ENCODE measurements at places on chromosomes 11 and 22. TPM values are rescaled to one million over a fixed set of nuclear protein-coding genes. Genes with fewer than 3 reads are reported as not detected.

KCNQ1OT1 gene
- total RNA-seq = 0.42 TPM

OVOL1 gene
- total RNA-seq = not detected

GPR83 gene
- 0.06 TPM for total RNA-seq

BAIAP2L2 gene
- total RNA-seq = 0.26 TPM

LARGE1 gene
- 46.1 TPM for total RNA-seq

- no peak for DNase-seq
- H3K36me3 ChIP-seq = no peaks in the 10 kb centered on the region
- H3K27me3 ChIP-seq = no peaks in the 10 kb centered on the region
Measured at GRCh38 chr11:72782081-72782920, 11.5 kb downstream of the STARD10 start.

DNA sequence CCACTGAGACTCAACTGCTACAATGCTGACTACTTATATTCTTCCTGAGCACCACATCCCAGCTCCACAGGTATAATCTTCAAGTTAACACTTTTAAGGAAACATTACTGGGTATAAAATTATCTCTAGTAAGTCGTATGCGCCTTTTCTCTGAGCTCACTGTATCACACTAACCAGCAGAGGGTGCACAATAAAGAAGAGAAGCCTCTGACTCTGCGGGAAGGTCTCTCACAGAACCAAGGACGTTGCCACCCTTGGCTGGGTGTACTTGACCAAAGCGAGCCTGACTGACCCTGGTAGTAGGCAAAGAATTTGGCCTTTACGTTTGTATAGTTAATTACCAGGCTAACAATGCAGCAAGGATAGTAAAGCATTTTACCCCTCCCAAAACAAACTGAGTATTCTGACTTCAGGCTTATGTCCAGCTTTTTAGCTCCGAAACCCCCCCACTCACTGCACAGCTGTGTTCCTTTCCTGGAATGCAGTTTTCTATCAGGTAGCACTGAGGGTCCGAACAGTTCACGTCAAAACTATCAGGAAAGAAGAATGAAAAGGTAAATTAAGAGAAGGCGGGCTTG, at the start of gene BTBD18:
Gene BTBD18 (minus strand): TSS at position 144 of the 578 bp plus-strand sequence. CDS start 631 bp downstream, outside the sequence.
- no peaks in the 10 kb centered on the region for H3K27me3 ChIP-seq
- peaks cover 31% of the 10 kb centered on the region for H3K36me3 ChIP-seq
- no peaks in the 10 kb centered on the region for H3K4me1 ChIP-seq
- H3K4me3 ChIP-seq = no peak within 1 kb of the TSS
- H3K27ac ChIP-seq = no peak within 1 kb of the TSS

DNA sequence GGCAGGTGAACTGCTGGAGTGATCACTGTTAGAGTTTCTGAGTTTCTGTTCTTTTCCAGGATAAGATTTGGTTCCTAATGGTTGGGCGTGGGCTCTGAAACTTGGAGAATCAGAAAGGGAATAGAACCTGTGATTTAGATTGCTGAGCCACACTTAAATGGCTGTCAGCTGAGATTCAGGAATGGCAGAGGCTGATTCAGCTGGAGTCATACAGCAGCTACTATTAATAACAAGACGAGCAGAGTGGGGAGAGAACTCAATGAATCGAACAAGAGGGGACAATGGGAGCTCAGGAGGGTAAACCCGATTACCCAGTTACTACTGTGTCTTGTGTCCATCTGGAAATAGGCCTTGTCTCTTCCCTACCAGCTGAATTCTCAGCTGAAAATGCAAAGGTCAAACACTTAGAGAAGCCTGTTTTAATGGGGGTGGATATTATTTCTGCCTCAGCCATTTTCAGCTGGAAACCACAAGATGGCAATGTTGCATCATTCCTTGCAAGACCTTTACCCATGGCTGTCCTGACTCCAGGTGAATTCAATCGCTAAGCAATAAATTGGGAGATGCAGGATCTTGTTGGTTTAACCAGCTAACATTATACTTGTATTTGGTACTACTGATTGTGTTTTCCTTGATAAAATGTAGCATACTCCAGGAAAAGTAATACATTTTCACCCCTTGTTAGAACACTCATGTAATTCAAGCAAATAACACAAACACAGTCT, 104.5 kb upstream of the RAG2 start:
- H3K36me3 ChIP-seq = no peaks in the 10 kb centered on the region
- H3K4me1 ChIP-seq = no peaks in the 10 kb centered on the region
- DNase-seq = no peak
- no peaks in the 10 kb centered on the region for H3K27me3 ChIP-seq

- no peak overlapping the region for H3K4me3 ChIP-seq
- no peaks in the 10 kb centered on the region for H3K4me1 ChIP-seq
- DNase-seq = no peak
- H3K27ac ChIP-seq = no peak overlapping the region
- no peaks in the 10 kb centered on the region for H3K27me3 ChIP-seq
- H3K36me3 ChIP-seq = no peaks in the 10 kb centered on the region
Measured at GRCh38 chr22:39383841-39384625, 15.5 kb upstream of the TAB1 start.

- DNase-seq = no peak
- H3K36me3 ChIP-seq = peaks cover 8% of the 10 kb centered on the region
- H3K27me3 ChIP-seq = no peaks in the 10 kb centered on the region
- no peak overlapping the region for H3K4me3 ChIP-seq
- no peaks in the 10 kb centered on the region for H3K4me1 ChIP-seq
- H3K27ac ChIP-seq = no peak overlapping the region
Measured at GRCh38 chr22:30015229-30015797, 65.0 kb upstream of the HORMAD2 start.

GRCh38 chr11:132186699-132187098, 816.3 kb downstream of the NTM start:
- H3K27ac ChIP-seq = no peak overlapping the region
- no peak overlapping the region for H3K4me3 ChIP-seq
- no peak for DNase-seq
- no peaks in the 10 kb centered on the region for H3K36me3 ChIP-seq
- no peaks in the 10 kb centered on the region for H3K4me1 ChIP-seq

GRCh38 chr11:113174882-113175281, 139.5 kb upstream of the TTC12 start:
- no peaks in the 10 kb centered on the region for H3K36me3 ChIP-seq
- H3K4me3 ChIP-seq = no peak overlapping the region
- H3K27ac ChIP-seq = no peak overlapping the region
- H3K4me1 ChIP-seq = no peaks in the 10 kb centered on the region

GRCh38 chr11:110763249-110764011, 51.2 kb upstream of the ARHGAP20 start:
- H3K27ac ChIP-seq = no peak overlapping the region
- no peaks in the 10 kb centered on the region for H3K36me3 ChIP-seq
- DNase-seq = no peak
- no peaks in the 10 kb centered on the region for H3K4me1 ChIP-seq
- no peaks in the 10 kb centered on the region for H3K27me3 ChIP-seq

DNA sequence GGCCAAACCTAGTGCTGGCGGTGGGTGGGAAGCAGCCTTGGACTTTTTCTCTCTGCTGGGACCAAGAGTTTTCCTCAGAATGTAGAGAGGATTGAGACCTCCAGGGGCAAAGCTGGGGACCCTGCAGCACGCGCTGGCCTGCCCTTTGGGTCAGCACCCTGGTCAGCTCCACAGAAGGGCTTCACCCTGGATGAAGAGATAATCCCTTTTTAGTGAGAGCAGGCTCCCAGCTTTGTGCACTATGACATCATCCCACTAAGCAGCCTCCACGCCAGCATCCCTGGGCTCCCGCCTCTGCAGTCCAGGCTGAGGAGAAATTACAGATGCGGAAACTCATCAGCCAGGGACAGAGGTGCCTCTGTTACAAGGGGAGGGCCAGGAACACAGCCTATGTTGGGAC, 23.5 kb downstream of the DRICH1 start:
- no peak overlapping the region for H3K27ac ChIP-seq
- no peaks in the 10 kb centered on the region for H3K4me1 ChIP-seq
- H3K4me3 ChIP-seq = no peak overlapping the region
- no peak for DNase-seq

DNA sequence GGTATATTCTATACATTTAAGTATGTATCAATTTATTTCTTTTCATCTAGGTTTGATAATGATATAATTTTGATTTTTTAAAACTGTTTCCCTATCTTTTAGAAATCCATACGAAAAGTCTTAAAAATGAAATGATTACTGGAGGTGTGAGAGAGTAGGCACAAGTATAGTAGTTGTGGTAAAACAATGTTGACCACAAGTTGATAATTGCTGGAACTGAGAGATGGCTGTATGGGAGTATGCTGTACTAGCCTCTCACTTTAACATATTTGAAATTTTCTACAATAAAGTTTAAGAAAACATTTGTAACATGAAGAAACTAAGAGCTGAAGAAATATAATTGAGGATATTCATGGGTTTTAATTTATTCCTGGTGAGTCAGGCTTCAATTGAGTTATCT, 30.0 kb downstream of the FSHB start:
- no peak overlapping the region for H3K4me3 ChIP-seq
- no peaks in the 10 kb centered on the region for H3K36me3 ChIP-seq
- H3K27ac ChIP-seq = no peak overlapping the region

- H3K4me1 ChIP-seq = no peaks in the 10 kb centered on the region
- H3K27me3 ChIP-seq = no peaks in the 10 kb centered on the region
- no peak overlapping the region for H3K27ac ChIP-seq
- DNase-seq = no peak
Measured at GRCh38 chr11:116413301-116414242, 359.2 kb downstream of the BUD13 start.

DNA sequence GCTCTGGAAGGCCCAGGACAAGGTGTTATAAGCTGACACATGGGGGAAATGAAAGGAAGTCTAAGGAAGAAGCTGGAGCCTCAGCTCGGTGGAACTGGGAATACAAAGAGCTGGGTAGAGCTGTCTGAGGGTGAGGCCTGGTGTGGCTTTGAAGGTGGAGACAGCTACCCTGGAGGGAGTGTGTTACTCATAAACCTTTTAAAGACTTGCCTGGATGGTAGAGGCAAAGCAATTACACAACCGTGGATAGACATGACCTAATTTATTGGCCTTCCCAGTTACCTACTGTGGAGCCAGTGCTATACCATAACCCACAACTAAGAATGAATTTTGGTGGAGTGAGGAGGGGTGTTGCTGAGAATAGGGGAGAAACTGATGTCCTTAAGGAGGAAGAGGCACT, 22.6 kb downstream of the EXPH5 start:
- DNase-seq = no peak
- H3K36me3 ChIP-seq = no peaks in the 10 kb centered on the region
- H3K4me3 ChIP-seq = no peak overlapping the region
- H3K27ac ChIP-seq = no peak overlapping the region

DNA sequence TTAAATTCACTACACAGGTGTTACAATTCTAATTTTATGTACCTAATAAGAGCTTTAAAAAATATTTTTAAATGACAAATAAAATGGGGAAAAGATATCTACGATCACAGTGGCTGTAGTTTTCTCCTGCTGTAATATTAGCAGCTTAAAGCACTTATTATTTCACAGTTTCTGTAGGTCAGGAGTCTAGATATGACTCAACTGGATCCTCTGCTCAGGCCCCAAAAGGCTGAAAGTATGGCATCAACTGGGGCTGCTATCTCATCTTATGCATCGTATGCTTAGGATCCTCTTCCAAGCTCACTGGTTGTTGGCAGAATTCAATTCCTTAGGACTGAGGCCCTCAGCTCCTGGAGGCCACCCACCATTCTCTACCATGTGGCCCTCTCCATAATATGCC, 12.8 kb downstream of the FBXO3 start:
- peaks cover 95% of the 10 kb centered on the region for H3K36me3 ChIP-seq
- no peak overlapping the region for H3K4me3 ChIP-seq
- DNase-seq = no peak
- no peak overlapping the region for H3K27ac ChIP-seq
- H3K4me1 ChIP-seq = no peaks in the 10 kb centered on the region
- no peaks in the 10 kb centered on the region for H3K27me3 ChIP-seq

GRCh38 chr11:5238486-5238885, 4.2 kb upstream of the HBD start:
- DNase-seq = no peak
- H3K4me3 ChIP-seq = no peak overlapping the region
- H3K27me3 ChIP-seq = no peaks in the 10 kb centered on the region
- no peaks in the 10 kb centered on the region for H3K4me1 ChIP-seq
- H3K27ac ChIP-seq = no peak overlapping the region

GRCh38 chr22:28791841-28792490, 8.4 kb downstream of the XBP1 start:
- no peak overlapping the region for H3K27ac ChIP-seq
- no peak overlapping the region for H3K4me3 ChIP-seq
- H3K36me3 ChIP-seq = peaks cover 68% of the 10 kb centered on the region
- peaks cover 18% of the 10 kb centered on the region for H3K4me1 ChIP-seq

DNA sequence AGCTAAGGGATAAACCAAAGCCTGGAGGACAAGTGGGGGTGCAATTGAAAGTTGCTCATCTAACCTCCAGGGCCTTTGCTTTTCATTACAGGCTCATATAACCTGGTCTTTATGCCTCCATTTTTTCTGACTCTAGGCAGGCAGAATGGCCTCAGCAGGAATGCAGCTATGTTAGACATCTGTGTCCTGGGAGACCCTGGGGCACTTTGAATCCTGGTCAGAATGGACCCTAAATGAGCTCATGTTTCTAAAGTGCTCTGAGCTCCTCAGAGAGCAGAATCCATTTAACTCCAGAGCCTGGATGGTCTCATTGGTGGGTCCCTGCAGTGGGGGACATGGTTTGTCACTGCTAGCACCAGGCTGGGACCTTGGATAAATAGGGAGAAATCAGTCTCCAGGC, 177.3 kb downstream of the KIRREL3 start:
- H3K27ac ChIP-seq = no peak overlapping the region
- no peaks in the 10 kb centered on the region for H3K4me1 ChIP-seq
- DNase-seq = no peak
- H3K4me3 ChIP-seq = no peak overlapping the region
- no peaks in the 10 kb centered on the region for H3K27me3 ChIP-seq

GRCh38 chr11:68469122-68469521, 8.6 kb downstream of the PPP6R3 start:
- H3K4me3 ChIP-seq = peak overlapping the region; percentile 15
- H3K4me1 ChIP-seq = peaks cover 92% of the 10 kb centered on the region
- no peaks in the 10 kb centered on the region for H3K27me3 ChIP-seq
- DNase-seq = no peak

- no peaks in the 10 kb centered on the region for H3K4me1 ChIP-seq
- no peaks in the 10 kb centered on the region for H3K36me3 ChIP-seq
- H3K27me3 ChIP-seq = no peaks in the 10 kb centered on the region
- DNase-seq = no peak
- no peak overlapping the region for H3K27ac ChIP-seq
Measured at GRCh38 chr11:88415495-88415894, 78.0 kb upstream of the CTSC start.

- no peaks in the 10 kb centered on the region for H3K4me1 ChIP-seq
- DNase-seq = no peak
- peaks cover 42% of the 10 kb centered on the region for H3K36me3 ChIP-seq
- H3K4me3 ChIP-seq = no peak overlapping the region
Measured at GRCh38 chr22:41597635-41597953, 8.0 kb upstream of the PMM1 start.

- DNase-seq = no peak
- no peaks in the 10 kb centered on the region for H3K36me3 ChIP-seq
- H3K4me3 ChIP-seq = no peak overlapping the region
- H3K4me1 ChIP-seq = no peaks in the 10 kb centered on the region
- H3K27me3 ChIP-seq = no peaks in the 10 kb centered on the region
Measured at GRCh38 chr22:34534101-34534500, 531.9 kb upstream of the ISX start.

- H3K36me3 ChIP-seq = no peaks in the 10 kb centered on the region
- peaks cover 36% of the 10 kb centered on the region for H3K4me1 ChIP-seq
- H3K27me3 ChIP-seq = no peaks in the 10 kb centered on the region
- no peak overlapping the region for H3K4me3 ChIP-seq
- no peak overlapping the region for H3K27ac ChIP-seq
Measured at GRCh38 chr22:32811788-32812545, 10.5 kb downstream of the TIMP3 start.

All from psoas muscle (tissue), 8 donors.